ENCODE measurements at places on chromosomes 6 and 20.

DNA sequence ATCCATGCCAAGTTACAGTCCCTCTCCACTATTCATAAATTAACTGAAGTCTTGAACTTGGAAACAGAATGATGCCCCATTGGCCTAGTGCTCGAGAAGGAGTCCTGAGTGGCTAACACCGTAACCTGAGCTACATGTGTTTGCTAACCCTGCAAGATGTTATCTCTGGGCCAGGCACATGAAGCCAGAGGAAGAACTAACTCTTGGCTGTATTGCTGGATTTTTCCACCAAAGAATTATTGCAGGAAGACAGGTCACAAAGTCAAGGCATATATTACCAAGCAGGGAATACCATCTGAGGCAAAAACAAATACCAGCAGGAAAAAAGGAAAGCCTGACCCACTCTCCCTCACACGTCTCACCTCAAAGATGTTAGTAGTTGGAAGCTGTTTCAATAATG, 148.9 kb upstream of the PHACTR1 start:
- DNase-seq, result no peak

DNA sequence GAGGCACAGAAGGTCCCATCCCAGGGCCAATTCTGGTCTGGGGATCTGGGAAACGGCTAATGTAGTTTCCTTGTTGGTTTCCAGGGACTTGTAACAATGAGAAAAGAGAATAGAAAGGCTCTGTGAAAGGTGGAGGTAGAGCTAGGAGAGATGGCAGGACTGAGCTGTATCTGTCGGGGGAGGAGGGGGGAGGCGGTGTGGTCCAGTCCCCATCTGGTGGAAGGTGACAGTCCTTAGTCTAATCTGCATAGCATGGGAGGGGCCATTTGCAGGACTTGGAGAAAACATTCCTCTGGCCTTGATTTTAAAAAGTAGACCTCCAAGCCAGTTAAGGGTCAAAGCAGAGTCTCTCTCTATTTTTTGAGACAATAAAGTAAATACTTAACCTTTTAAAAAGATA, 137.1 kb downstream of the DNAH8 start:
- no peak for DNase-seq

- peak; percentile 33 for DNase-seq
These were observed 51.1 kb downstream of the GGTLC1 start for GRCh38 chr20:23937303-23938117.

- no peak for DNase-seq
These were observed 1.1 kb upstream of the HLA-C start for GRCh38 chr6:31272836-31273626.

DNA sequence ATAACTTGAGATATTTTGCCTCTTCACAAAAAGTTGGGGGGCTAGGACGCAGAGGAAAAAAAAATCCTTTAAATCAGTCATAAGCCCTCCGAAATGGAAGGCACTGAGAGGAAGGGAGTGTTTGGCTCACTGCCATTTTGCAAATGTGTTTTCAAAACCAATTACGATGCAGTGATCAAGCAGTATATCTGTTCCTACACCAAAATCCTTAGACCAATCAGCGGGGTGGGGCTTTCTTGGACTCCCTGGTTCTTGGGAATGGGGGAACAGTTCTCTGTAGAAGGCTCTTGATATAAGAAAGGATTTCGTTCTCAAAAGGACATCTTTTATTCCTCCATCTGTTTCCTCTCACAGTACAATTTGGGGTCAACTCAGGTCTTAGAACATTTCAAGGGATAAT, 478.6 kb upstream of the JARID2 start:
- no peak for DNase-seq

GRCh38 chr6:4459032-4459431, 317.2 kb upstream of the CDYL start:
- no peak for DNase-seq

DNA sequence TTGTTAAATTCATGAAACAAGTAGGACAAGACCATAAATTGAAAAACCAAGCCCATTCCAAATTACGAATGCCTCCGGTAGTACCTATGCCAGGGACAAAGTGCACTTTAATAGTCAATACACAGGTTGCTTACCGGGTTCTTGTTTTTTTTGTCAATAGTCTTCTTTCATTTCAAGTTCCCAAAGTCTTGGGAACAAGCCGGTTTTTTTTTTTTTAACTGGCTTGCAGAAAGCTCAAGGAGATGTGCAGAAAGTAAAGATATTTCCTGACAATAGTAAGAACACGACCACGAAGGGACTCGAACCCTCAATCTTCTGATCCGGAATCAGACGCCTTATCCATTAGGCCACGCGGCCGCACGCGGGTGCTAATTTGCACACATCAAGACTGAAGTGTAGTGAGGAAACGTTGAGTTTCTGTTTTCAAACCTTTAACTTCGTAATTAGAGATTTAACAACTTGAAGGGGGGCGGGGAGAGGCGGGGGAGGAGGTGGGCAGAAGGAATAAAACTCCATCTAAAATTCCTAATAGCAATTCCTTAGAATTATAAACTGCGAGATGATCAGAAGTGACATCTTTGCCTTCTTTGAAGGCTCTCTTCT, 181.0 kb downstream of the TRIM27 start:
- no peak for DNase-seq

DNA sequence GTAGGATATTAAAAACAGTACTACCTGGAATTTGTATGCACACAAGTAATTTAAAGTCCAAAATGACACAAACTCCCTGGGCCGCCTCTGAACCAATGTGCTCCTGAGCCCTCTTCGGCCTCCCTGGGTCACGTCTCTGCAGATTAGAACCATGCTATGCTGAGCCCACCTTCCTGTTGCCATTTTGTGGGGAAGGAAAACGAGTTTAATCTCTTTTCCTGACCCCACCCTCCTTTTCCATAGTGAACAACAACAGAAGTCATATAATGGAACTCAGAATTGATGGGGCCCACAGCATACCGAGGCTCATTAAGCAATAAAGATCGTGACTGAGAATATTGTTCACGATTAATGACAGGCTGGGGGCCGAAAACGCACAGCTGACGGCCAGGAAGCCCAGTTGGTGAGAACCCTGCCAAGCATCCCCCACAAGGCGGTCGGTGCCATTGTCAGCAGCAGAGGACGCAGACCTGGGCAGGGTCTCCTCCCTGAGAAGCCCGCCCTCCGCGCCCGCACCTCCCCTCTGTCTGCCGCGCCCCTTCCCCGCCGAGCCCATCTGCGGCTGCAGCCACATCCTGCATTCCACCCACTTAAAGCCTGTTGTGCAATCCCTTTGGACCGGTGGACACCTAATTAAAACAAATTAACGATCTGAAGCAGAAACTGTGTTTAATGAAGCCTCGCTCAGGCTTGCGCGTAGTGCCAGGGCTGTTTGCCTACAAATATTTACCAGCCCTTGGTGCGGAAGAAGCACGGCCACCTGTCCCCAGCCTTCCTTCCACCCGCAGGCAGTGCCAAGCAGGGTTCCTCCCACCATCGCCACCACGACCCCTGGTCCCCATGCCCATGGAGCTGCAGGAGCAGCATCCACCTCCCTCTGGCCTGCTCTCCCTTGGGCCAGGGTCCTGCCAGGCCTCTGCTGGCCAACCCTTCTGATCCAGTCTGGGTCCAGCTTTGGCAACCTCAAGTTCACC, 68.1 kb downstream of the DLL1 start:
- no peak for DNase-seq

DNA sequence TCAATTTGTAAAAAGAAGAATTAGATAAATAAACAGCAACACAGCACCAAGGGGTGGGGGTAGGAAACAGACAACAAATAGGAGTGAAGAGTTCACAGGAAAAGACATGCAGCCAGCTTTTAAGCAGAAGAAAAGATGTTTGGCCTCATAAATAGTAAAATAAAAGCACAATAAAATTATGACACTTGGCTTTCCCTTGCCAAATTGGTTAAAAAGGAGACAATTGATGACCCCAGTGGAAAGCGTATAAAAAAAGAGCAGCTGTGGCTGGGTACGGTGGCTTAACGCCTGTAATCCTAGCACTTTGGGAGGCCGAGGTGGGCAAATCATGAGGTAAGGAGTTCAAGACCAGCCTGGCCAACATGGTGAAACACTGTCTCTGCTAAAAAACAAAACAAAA, 29.1 kb downstream of the BCAS1 start:
- DNase-seq, result no peak

- DNase-seq, result no peak
These were observed 11.6 kb upstream of the ASCC3 start for GRCh38 chr6:100892693-100893092.

- no peak for DNase-seq
These were observed 169.4 kb downstream of the CDK19 start for GRCh38 chr6:110645685-110646418.

GRCh38 chr6:44305200-44305725, 7.9 kb downstream of the AARS2 start:
- DNase-seq, result no peak

GRCh38 chr6:158416883-158417759, 104.9 kb downstream of the TULP4 start:
- DNase-seq, result no peak

DNA sequence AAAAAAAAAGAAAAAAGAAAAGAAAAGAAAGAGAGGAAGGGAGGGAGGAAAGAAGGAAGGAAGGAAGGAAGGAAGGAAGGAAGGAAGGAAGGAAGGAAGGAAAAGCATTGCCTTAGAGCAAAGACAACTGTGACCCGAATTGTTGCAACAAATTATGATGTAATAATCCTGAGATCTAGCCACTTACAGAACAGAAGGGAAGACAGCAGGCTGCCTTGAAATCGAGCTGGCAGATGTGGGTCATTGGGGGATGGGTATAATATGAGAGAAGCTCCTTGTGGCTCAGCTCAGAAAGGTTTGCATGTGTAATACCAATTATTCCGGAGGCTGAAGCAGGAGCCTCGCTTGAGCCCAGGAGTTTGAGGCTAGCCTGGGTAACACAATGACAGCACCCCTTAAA, 208.1 kb upstream of the PROKR2 start:
- no peak for DNase-seq

GRCh38 chr20:4601630-4602296, 119.9 kb upstream of the PRND start:
- no peak for DNase-seq

GRCh38 chr20:43728686-43729255, 2.0 kb upstream of the GTSF1L start:
- no peak for DNase-seq

- DNase-seq, result no peak
These were observed 828 bp upstream of the DSTN start for GRCh38 chr20:17568972-17569521.

GRCh38 chr6:67219346-67219745, 1415.7 kb upstream of the ADGRB3 start:
- no peak for DNase-seq

GRCh38 chr6:152124429-152125074, 317.1 kb downstream of the ESR1 start:
- DNase-seq, result no peak

DNA sequence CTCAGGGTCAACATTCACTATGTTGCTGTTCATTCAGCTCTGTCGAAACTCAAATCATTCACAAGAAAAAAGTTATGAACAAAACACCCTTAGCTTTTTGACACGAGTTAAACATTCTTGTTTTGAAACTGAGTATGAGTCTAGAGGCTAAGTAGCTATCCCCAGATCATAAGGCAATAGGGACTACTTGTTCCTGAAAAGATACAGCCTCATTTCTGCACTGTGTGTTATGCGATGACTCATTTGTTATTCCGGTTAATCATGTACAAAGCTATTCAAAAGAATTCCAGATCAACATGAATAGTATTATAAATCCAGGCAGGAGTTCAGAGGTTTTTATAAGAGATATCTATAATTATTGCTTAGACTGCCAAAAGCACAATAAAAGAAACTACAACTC, 908.0 kb downstream of the QKI start:
- no peak for DNase-seq

GRCh38 chr20:64065974-64066343, 3.0 kb downstream of the TCEA2 start:
- DNase-seq, result no peak

- DNase-seq, result no peak
These were observed 705.5 kb upstream of the MAN1A1 start for GRCh38 chr6:120055071-120055470.

DNA sequence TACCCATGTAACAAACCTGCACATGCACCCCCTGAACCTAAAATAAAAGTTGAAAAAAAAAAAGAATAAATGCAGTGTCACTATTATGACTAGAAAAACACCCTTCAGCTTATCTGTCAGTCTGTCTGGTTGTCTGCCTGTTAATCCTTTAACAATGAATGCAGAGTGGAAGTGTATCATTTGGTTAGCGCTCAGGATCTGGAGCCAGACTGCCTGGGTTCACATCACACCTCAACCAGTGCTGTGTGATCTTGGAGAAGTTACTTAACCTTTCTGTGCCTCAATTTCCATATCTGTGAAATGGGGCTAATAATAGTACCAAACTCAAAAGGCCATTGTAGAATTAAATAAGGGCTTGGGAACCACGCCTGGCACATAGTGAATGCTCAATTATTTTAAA, 16.8 kb downstream of the ETV7 start:
- DNase-seq, result no peak

DNA sequence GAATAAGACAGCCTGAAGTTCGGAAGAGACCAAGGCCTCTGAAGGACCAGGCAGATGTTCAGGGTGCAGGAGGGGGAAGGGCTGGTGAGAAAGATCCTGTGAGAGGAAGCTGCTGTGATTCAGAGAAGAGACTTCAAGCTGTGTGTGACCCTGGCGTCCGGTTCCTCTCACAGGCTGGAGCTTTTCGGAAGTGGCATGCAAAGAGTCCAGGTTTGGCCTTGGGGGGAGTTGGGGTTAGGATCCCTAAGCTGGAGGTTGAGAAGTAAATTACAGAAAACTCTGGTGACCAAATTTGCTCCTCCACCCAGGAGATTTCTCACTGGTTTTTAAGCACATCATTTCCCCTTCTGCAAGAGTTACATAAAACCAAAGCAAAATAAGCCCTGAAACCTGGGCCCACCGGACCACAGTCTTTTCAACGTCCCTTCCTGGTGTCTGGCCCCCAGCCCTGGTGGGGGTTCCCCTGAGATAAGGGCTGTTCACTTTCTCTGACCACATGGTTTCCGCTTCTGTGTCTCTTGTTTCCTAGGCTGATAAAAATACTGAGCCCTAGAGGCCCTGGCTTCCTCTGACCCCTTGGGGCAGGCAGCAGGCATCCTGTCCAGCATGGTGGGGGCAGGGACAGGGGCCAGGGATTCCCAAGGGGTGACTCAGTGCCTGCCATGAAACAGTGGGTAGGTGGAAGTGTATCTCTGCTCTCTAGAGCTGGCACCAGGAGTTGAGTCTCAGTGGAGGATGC, 12.0 kb upstream of the LTA start:
- no peak for DNase-seq

GRCh38 chr6:46501136-46502089, 10.2 kb upstream of the RCAN2 start:
- DNase-seq, result no peak

DNA sequence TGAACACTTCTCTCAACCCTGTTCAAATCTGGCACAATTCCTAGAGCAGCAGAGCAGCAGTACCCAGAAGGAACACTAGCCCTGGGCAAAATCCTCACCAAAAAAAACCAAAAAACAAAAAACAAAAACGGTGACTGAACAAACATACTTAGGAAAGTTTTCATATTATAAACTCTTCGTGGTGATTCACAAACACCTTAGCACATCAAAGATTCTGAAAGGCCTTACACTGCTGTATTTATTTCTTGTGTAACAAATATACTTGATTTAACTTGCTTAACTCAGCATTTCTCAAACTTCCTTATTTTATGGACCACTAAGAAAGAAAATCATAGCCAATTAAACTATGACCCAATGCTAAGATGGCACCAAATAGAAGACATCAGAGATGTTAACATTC, 57.8 kb upstream of the RREB1 start:
- DNase-seq, result no peak
